ENCODE measurements at places on chromosomes 6 and 20.
A peak's percentile ranks its signal among the peaks of the same experiment; 100 is the strongest.

DNA sequence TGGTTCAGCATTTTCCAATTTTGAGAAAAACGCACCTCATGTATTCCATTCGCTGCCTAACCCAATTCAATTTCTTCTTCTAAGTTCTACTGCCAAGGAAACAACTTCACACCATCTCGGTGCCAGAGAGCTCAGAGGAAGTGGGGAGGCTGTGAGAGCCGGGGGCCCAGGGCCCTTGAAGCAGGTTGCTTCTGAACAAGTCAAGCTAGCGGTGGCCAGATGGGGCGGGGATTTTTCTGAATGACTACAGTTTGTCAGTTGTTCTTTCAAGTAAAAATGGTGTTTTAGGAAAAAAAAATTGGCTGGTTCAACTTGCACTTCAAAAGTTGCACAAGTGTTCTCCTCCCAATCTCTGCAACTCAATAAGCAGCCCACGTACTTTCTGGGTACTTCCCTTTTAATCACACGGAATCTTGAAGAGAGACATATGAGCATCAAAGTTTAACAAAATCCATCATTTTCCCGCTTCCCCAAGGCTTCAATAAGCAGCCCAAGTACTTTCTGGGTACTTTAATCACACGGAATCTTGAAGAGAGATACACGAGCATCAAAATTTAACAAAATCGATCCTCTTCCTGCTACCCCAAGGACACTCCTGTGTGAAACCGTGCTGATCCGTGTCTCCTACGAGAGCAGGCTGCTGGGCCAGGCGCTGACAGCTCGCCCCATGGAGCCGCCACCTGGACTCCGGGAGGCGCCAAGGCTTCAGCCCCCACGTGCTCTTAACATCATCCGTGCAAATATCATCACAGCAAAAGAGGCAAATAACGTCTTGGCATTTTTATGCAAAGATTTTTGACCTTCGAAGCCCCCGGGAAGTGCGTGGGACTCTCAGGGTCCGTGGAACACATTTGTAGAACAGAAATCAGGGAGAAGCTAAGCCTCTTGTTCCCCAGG, 186.7 kb upstream of the PDE10A start:
- DNase-seq: no peak

DNA sequence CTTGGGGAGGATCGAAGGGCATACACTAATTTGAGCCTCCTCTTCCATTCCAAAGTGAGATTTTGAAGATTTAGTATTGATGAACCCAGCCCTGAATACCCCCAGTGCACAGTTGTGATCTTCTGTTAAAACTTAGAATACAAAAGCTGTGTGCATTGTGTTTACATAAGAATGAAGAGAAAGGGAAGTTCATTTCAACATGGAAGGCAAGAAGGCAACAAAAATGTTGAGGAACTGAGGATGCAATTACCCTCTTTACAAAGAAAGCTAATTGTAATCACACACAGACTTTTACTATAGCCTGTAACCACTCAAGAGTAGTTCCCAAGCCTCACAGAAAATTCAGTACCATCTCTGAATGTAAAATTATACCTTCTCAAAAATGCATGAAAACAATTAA, 49.3 kb downstream of the GFOD1 start:
- no peak for DNase-seq

- no peak for DNase-seq
Observed at GRCh38 chr20:6384956-6385486, 262.2 kb upstream of the FERMT1 start.

DNA sequence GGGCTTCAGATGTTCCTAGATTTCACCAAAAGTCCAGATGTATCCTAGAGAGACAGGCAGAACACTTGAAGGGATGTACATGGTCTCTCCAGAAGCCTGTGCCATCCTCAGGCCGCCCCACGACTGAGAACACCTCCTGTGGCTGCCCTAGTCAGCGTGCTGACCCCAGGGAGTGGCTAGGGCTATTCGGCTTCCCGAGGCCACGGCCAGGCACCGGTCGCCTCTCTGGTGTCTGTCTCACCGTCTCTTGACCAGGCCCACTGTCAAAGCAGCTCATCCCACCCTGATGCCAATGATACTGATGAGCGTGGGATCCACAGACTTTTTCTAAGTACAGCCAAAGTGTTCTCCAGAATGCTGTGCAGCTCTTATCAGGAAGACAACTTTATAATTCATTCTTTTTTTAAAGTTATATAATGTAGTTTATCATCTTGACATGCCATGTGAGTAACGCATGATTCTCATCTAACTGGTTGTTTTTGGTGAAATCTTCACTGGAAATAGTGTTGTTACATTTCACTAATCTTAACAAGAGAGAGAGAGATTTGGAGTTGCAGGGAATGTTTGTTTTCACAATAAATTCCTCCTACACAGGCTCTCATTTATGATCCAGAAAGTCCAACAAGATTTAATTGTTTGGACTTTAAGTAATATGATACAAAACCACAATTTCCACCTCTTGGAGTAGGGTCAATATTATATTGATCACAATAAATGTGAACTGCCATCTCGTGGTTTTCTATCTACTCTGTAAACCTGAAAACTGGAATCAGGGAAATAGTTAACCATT, 41.7 kb upstream of the KLHL31 start:
- DNase-seq: no peak

DNA sequence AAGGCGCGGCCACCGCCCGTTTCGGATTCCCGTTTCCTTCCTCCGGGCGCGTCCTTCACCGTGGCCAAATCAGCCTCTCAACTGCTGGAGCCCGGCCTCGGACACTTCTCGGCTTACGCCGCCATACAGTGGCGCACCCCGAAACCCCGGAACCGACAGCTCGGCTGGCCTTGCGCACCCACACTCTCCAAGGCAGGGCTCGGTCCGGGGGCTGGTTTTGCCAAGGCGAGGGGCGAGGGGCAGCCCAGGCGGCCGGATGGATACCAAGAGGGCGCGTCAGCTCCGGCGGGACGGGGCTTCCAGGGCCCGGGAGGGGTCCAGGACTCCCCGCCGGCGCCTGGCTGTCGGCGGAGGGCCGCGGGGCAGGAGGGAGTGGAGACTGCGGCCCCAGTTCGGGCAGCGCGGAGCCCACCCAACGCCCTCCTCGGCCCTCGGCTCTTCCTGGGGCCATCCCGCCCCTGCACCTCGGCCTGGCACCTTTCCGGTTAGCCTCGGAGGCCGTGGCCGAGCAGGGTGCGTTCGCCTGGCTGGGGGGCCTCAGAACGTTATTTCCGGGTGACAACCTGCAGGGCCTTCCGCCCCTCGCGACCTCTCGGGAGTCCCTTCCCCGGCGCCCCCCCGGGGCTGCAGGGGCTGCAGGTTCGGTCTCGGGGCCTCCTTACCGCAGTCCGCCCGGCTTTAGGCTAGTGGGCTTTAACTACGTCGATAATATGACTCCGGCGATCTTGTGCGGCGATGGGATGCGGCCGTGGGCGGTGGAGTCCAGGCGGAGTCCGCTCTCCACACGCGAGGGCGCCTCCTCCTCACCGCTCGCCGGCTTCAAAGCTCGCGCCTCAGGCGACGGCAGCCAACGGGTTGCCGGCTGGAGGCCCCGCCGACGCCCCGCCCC, 697 bp upstream of the CEP43 start:
- DNase-seq: peak; percentile 8

- no peak for DNase-seq
Observed at GRCh38 chr6:30915591-30915946, 1.5 kb downstream of the VARS2 start.

GRCh38 chr6:2615251-2615650, 135.5 kb downstream of the MYLK4 start:
- no peak for DNase-seq

- DNase-seq: peak; percentile 15
Observed at GRCh38 chr6:7909323-7910276, 988 bp downstream of the TXNDC5 start.

GRCh38 chr6:157652601-157653363, 170.3 kb upstream of the SNX9 start:
- no peak for DNase-seq

DNA sequence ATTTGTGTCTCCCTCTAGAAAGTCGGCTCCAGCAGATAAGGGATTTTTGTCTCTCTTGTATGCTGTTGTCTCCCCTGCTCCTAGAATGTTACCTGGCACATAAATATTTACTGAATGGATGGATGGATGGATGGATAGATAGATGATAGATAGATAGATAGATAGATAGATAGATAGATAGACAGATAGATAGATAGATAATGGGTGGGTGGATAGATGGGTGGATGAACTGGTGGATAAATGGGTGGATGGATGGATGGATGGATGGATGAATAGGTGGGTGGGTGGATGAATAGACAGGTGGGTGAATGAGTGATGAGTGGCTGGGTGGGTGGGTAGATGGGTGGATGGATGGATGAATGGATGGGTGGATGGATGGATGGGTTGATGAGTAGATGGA, 185.0 kb downstream of the NFATC2 start:
- no peak for DNase-seq

GRCh38 chr6:31607317-31607716, 7.7 kb upstream of the AIF1 start:
- DNase-seq: no peak

DNA sequence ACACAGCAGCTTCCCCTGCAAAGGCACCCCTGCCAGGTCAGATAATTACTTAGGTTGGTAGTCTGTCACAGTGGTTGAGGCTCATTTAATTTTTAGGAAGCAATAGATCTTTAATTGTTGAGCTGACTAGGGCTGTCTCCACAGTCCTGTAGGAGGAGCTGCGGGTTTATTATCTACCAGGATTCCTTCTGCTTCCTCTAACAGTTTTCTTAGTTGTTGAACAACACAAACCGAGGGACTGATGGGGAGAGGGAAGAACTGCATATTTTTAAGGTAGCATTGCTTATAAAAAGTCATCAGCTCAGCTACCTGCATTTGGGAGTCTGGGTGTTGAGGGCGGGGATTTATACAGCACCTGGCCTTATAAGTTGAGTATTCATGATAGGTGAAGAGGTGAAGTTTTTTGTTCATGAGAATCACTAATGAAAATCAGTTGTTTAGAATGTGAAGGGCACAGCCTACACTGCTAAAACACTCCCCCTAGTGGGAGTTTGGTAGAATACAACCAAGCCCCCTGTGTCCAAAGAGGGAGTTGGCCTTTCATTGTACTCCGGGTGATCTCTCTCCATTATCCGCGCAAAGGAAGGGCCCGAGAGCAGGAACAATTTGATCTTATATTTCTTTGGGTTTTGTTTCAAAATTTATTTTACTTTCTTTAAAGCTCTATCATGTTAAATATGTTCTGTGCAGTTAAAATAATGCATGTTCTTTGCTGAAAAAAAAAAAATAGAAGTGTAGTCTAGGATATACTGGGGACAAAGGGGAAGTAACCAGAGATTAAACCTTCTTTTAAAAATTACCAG, 69.6 kb downstream of the SSR1 start:
- DNase-seq: peak; percentile 17

GRCh38 chr6:53517021-53517420, 27.9 kb downstream of the GCLC start:
- no peak for DNase-seq

- no peak for DNase-seq
Observed at GRCh38 chr20:6944292-6944691, 176.8 kb downstream of the BMP2 start.

GRCh38 chr6:113855500-113856374, 1.4 kb upstream of the MARCKS start:
- DNase-seq: no peak

DNA sequence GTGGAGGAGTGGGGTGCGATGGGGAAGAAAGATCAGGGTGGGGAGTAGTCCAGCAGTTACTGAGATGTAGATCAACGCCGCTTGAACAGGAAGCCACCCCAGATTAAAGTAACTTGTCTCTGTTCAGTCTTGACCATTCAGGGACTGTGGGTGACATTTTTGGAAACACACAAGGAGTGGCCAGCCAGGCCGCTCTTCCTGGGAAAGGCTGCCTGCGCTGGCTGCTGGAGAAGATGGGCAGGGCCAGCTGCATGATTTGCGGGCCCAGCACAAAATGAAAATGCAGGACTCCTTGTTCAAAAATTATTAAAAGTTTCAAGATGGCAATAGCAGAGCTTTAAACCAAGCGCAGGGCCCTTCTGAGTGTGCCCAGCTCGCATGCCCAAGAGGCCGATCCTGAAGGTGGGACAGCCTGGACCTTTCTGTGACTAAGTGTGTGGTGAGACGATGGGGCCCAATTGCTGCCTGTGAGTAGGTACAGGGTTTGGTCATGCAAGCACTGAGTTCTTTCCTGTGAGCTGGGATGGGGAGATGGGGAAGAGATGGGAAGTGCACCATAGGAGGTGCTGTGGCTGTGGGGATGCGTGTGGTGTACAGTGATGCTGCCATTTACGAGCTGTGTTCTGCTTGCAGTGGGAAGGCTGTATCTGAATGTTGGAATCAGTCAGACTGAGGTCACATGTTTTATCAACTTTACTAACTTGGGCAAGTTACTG, 51.3 kb downstream of the DAAM2 start:
- DNase-seq: no peak

GRCh38 chr6:36126553-36127458, 3.5 kb upstream of the MAPK13 start:
- DNase-seq: no peak

- no peak for DNase-seq
Observed at GRCh38 chr6:38039502-38039901, 220.0 kb downstream of the ZFAND3 start.

GRCh38 chr20:54292185-54292584, 84.3 kb downstream of the PFDN4 start:
- DNase-seq: no peak

- no peak for DNase-seq
Observed at GRCh38 chr6:53611889-53612288, 53.7 kb downstream of the KLHL31 start.

DNA sequence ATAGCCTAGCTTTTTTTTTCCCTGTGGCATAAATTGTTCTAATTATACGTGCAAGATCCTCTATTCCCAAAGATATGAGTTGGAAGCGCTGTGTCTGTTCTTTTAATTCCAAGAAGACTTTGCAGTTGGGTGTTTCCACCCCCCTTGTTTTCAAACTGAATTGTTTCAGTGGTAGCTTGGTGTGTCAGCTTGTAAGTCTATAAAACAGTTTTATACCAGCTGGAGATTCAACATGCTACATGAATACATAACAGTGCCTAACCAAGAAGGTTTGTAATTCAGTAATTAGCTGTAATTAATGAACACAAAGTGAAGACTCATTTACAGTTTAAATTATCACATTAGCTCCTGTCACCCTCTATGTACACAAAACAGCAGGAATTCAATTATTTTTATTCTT, 154.0 kb downstream of the ZNF217 start:
- DNase-seq: no peak

- DNase-seq: no peak
Observed at GRCh38 chr20:49281913-49282467, 4.1 kb upstream of the ZNFX1 start.

GRCh38 chr6:38671885-38672467, 31.0 kb downstream of the GLO1 start:
- DNase-seq: no peak
